ENCODE measurements at places on chromosomes 11 and 22.
A peak's percentile ranks its signal among the peaks of the same experiment; 100 is the strongest.

DNA sequence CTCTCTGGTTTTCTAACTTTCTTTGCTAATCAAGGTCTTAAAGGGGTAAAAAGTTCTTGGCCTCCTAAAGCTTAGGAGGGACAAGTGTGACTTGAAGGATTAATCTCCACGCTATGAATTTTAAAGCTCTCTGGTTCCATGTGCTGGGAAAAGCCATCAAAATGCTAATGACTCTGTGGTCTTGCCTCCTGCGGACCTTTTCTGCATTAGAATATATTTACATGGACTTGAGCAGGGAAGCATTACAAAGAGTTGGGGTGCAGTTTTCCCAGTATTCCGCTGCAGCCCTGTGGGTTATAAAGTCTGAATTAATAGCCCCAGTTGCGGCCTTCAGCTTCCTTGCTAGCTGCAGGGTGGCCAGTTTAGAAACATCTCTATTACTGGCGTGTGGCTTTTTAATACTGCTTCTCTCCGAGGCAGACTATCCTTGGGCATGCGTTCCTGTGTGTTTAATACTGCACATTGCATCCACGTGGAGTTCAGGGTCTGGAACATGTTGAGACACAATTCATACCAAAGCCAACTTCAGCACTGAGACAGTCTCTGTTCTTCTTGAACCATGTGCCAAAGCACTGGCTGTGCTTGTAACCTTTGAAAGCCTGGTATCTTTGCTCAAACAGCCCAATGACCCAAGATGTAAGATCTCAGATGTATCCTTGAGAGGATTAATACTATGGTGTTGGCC lies 27.3 kb downstream of the TSPAN18 start:
- DNase-seq, result no peak

- DNase-seq, result no peak
These were observed 256.0 kb upstream of the B3GAT1 start for GRCh38 chr11:134668076-134668475.

DNA sequence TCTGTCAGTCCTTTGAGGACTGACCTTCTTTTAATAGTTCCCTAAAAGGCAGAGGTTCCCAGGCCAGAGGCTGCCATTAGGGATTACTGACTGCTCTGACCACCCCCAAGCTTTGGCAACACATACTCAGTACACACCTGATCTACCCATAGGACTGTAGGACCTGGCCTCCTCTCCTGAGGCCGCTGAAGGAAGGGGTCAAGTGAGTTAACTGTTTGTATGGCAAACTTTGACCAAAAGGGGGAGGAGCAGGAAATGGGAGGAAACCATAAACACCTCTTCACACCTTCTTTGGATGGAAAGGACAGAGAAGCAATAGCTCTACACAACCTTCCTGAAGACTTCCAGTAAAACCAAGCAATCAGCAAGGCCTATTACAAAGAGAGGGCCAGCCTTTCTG lies 104.0 kb downstream of the APOL5 start:
- DNase-seq, result no peak

DNA sequence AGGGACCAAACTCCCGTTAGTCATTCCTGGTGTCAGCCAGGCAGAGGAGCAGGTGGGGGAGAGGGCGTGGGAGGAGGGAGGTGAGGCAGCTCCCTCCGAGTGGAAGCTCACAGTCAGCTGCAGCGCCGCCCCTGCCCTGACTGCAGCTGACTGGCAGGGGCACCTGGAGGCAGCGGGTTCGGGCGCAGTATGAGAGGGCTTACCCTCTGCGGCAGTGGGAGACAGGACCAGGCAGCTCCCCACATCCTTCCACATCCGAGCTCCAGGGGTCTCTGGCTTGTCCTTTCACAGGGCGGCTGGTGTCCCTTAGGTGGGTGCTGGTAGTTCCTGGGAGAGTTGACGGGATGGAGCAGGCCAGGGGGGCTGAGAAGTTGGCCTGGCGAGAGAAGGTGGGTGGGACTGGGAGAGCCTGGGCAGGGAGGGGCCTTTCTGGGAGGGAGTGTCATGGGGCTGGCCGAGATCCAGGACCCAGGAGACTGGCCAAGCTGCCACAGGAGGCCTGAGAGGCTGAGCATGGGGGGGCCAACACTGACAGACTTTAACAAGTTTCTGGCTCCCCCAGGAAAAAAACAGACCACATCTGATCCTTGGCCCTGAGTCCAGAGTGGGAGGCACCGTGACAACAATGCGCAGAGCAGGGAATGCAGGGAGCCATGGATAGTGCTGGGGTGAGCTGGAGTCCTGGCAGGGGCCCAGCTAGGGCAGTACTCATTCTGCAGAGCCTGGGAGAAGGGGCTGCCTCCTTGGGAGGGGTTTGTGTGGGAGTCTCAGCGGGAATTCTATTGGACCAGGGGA lies 4.9 kb downstream of the ADORA2A start:
- peak; percentile 73 for DNase-seq

- no peak for DNase-seq
These were observed 29.8 kb upstream of the PPP6R3 start for GRCh38 chr11:68430801-68431200.

- DNase-seq, result no peak
These were observed 4.6 kb downstream of the DKK3 start for GRCh38 chr11:12003815-12004214.

DNA sequence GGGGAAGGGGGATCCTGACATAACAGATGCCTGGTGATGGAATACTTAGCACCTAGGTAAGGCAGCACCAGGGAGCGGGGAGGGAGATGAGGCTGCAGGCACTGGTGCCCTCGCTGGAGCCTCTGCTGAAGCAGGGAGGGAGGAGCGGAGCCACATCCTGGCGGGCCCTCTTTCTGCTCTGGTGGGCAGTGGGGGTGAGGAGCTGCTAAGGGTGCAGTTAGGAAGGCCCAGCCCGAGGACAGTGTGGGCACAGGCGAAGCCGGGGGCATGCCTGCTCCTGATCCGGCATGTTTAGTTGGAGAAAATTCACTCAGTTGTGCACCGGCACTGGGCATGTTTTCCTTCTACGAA lies 83.9 kb downstream of the MED15 start:
- no peak for DNase-seq

DNA sequence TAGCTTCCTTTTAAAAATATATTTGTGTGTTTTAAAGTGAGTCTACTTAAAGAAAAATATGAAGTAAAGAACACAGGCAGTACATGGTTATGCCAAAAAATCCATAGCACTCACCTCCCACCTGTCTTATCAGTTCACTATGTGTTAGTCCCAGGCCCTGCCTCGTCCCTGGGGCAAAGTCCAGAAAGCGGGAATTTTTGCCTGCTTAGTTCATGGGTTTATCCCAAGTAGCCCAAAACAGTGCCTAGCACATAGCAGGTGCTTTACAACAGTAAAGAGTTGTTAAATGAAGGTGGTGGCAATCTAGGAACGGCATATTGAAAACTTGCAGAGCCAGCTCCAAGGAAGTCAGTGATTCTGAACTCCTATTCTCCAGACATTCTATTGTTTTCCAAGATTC lies 154.0 kb downstream of the MN1 start:
- no peak for DNase-seq

DNA sequence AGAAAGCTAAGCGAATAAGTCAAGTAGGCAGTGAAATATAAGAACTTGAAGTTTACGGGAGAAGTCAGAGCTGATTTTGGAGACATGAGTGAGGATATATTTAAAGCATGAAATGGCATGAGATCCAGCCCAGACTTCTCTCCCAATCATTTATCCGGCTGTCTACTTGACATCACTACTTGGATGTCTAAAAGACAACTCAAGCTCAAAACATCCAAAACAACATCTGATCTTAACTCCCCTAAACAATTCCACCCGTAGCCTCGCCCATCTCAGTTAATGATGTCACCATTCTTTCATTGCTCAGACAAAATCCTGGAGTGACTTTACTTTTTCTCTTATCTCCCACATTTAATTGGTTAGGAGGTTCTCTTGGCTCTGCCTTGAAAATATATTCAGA lies 44.5 kb downstream of the WEE1 start:
- no peak for DNase-seq

- no peak for DNase-seq
These were observed 2.6 kb upstream of the NUDT8 start for GRCh38 chr11:67632175-67632981.

GRCh38 chr11:22668005-22668796 lies 1.8 kb downstream of the GAS2 start:
- DNase-seq, result no peak

GRCh38 chr11:30617762-30618161 lies 31.6 kb upstream of the MPPED2 start:
- no peak for DNase-seq

- no peak for DNase-seq
These were observed 36.2 kb downstream of the SBF1 start for GRCh38 chr22:50438305-50439275.

GRCh38 chr11:110529043-110529442 lies 99.3 kb downstream of the FDX1 start:
- DNase-seq, result no peak

DNA sequence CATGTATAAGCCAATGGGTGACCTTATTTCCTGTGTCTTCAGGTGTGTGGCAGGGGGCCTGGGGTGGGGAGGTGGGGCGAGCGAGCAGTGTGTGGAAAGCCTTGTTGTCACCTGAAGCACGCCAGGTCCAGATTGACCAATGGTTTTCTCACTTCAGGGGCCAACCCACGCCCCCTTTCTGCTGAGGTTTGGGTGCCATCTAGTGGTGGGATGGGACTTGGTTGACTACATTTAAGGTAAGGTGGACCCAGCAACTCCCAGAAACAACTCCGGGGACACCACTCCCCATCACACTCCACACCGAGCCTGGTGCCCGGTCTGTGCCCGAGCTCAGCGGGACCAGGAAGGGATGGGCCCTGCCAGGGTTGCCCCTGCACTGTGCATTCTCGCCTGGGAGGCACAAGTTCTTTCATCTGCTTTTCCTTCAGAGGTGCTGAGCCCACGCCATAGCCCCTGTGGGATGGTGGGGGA lies 40.0 kb downstream of the TPCN2 start:
- DNase-seq, result peak; percentile 82

DNA sequence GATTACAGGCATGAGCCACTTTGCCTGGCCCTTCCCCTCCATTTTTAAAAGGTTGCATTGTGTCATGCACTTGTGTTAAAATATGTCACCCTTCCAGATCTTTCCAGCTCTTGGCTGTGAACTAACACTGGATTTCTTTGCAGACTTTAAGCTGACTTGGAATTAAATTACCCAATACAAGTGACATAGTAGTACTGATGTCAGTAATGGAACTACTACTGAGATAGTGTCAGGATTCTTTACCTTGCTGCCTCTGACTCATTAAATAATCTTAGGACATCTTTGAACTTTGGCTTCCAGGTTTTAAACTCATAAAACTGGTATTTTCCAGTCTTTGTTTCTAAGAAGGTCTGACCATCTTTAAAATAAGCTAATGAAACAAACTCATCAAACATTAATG lies 51.8 kb upstream of the OR4B1 start:
- DNase-seq, result no peak

GRCh38 chr22:43317239-43317638 lies 25.9 kb downstream of the SCUBE1 start:
- DNase-seq, result no peak

- DNase-seq, result no peak
These were observed 704.1 kb downstream of the LUZP2 start for GRCh38 chr11:25200925-25201324.

DNA sequence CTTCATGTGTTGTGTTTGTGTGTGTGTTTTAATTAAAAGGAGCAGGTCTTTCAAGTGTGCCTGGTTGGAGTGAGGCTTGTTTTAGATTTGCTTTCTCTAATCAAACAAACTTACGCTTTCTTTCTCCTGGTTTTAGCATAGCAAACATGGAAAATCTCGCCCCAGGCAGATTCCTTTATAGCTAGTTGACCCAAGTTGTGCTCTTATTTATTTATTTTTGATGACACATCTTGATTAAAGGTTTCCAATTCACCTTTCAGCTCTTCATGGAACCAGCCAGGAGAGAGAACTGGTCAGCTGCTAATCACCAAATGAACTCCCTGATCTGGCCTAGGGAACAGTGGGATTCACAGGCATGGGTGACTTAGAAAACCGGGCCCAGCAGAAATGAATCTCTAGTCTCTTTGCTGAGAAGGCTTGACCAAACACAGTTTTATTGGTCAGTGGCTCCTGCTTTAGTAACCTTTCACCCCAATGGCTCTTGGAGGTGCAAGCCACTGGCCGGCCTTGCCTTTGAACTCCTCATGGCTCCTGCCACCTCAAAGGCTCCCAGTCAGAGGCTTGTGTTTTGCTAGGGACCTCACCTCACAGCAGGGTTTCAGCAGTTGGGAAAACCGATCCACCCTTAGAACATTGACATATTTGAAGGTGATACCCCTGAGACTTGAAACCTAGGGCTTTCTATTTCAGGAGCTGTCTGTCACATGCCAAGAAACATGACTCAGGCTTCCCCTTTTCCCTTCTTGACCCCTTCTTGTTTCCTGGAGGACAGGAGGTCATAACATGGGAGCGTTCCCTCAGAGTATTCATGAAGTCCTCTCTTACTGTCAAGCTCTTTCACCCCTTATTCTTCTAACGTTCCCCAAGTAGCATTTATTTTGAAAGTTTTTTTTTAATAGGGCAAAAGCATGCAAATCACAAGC lies 48.8 kb downstream of the EXT2 start:
- no peak for DNase-seq

- peak; percentile 74 for DNase-seq
These were observed 77.4 kb downstream of the GGTLC2 start for GRCh38 chr22:22721681-22722354.

GRCh38 chr11:75969626-75970308 lies 154.8 kb downstream of the UVRAG start:
- no peak for DNase-seq

- no peak for DNase-seq
These were observed 4.8 kb upstream of the CASTOR1 start for GRCh38 chr22:30294066-30294465.

- peak; percentile 86 for DNase-seq
These were observed 43.6 kb upstream of the OR4B1 start for GRCh38 chr11:48172818-48173609.

- DNase-seq, result no peak
These were observed 889 bp downstream of the NUDT8 start for GRCh38 chr11:67628710-67629385.

DNA sequence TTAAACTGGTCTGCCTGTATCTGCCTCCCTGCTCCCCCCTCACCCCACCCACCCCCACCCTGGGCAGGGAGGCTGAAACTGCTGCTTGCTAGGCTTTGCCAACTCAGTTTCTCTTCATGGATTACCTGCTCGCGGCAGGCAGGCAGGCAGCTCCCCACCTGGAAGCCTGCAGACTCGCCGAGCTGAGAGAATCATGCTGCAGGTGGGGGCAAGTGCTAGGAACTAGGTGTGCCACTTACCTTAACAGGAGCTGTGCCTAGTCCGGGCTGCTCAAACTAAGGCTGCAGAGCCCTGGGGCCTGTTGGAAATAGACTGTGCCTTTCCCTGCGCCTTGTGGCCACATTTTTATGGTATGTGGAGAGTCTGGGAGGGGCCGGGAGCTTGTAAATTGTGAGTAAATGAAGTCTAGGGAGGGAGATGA lies 30.3 kb downstream of the MARK2 start:
- DNase-seq, result no peak

GRCh38 chr11:92826136-92826535 lies 143.3 kb upstream of the MTNR1B start:
- DNase-seq, result no peak

GRCh38 chr11:134291196-134291595 lies 15.0 kb downstream of the GLB1L3 start:
- no peak for DNase-seq

GRCh38 chr11:66845143-66845875 lies 2.1 kb downstream of the RCE1 start:
- peak; percentile 45 for DNase-seq

GRCh38 chr11:46455834-46456233 lies 64.3 kb upstream of the CHRM4 start:
- no peak for DNase-seq
